CD4-positive, alpha-beta T cell treated with Interferon alpha-2 for 1 hour (primary cell): ENCODE measurements at places on chromosomes 6 and 20.

GRCh38 chr6:28393912-28394662 is 5.5 kb downstream of the ZSCAN12 start:
- DNase-seq: no peak

- DNase-seq: no peak
Measured at GRCh38 chr6:111011360-111012142, 29.7 kb downstream of the RPF2 start.

DNA sequence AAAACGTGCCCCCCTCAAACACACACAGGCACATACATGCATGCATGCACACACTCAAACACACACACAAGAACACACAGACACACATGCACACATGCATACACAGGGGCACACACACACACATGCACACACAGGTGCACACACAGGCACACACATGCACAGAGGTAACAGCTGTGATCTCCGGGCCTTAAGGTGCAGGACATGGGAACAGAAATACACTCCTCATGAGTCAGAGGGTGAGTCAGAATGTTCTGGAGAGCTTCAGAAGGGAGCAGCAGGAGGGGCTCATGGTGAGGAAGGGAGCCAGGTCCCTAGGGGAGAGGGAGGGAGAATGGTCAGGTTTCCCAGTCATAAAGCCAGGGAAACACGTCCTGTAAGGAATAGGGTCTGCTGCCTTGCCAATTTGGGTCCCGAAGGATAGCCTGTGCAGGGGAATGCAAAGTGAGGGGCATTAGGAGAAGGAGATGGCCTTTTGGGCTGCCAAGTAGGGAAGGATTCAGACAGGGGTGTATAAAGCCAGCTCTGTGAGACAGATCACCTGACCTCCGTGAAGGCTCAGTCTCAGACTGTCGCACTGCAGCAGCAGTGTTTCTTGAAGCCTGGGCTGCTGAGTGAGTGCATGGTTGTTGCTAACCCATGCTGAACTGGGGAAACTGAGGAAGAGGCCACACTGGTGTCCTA is 123.9 kb downstream of the MAFB start:
- DNase-seq: no peak

DNA sequence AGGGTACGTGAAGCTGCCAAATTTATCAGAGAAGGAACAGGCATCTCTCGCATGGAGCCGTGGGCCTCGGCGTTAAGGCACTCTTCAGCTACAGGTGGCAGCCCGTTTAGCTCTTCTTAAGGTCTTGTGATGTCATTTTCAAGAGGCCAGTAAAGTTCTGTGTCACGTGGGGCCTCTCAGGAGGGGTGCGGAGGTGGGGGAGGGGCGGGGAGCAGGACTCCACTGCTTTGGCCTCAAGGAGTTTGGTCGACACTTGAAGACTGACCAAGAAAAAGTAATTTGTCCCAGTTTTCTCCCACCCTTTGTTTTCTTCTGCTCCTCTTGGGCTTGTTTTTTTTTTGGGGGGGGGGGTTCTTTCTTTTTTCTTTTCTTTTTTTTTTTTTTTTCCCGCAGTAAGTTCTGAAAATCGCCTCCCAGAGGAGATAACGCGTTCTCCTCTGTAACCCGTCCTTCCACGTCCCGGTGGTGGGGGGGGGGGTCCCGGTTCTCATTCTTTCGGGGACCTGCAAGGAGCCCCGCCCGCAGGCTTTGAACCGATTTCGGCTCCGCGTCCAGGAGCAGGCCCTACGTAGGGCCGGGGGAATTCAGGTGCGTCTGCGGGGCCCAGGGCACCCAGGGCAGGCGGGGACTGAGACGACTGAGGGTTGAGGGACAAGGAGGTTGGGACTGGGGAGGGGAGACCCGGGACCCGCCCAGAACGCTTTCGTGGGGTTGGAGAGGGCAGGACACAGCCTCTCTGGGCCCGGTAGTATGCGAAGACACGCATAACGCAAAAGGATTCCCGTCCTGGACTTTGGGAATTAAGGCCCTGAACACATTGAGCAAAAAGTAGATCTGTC is 26.0 kb downstream of the GPX6 start:
- DNase-seq: peak; percentile 34

DNA sequence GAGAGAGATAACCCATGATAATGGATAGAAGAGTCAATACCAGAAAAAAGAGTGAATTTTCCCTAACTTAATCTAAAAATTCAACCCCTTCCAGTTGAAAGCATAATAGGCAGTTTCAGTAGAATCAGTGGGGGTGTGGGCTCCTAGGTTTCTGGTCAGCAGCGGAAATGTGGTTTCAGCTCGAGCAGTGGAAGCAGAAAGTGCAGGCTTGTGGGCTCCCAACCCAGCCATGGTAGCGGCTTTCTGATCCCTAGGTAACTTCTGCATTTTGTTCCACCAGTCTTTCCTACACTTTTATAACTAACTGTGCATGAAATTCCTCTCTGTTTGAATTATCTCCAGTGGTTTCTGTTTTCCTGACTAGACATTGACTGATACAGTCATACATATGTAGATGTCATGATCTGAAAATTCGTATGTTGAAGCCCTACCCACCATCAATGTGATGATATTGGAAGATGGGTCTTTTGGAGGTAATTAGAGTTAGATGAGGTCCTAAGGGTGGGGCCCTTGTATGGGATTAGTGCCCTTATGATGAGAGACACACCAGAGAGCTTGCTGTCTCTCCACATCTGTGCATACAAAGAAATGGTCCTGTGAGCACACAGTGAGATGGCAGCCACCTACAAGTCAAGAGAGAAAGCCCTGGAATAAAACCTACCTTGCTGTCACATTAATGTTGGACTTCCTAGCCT is 6.5 kb upstream of the DDO start:
- DNase-seq: no peak

- no peak for DNase-seq
Measured at GRCh38 chr6:18171871-18172270, 16.6 kb downstream of the KDM1B start.

DNA sequence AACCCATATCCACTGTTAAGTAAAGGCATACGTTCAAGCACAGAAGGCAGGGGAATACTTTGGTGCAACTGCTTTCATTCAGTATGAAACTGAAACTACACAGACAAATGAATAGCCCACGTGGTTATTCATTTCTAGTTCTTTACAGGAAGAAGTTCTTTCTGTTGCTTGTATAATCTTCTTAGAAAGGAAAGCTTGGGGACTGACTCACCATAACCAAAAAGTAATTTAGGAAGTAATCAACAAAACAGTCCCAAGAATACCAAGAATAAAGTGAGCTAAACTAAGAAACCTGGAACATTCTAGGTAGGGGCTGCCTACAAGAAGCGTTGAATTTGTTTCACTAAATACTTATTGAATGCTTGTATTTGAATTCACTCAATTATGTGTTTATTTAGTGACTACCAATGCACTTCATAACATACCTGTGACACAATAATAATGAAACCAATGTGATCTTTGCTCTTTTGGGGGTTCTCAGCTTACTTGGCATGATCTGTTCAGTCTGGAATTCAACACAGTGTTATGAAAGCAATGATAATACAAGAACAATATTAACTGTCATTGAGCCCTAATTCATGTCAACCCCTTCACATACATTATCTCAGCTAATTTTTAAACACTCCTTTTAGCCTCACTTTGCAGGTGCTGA is 25.1 kb upstream of the KIAA0408 start:
- DNase-seq: no peak

- no peak for DNase-seq
Measured at GRCh38 chr6:7145885-7146828, 38.4 kb downstream of the RREB1 start.

GRCh38 chr6:119361209-119361608 is 11.6 kb upstream of the MAN1A1 start:
- DNase-seq: no peak

GRCh38 chr6:27135087-27135657 is 112.3 kb upstream of the PRSS16 start:
- DNase-seq: no peak

DNA sequence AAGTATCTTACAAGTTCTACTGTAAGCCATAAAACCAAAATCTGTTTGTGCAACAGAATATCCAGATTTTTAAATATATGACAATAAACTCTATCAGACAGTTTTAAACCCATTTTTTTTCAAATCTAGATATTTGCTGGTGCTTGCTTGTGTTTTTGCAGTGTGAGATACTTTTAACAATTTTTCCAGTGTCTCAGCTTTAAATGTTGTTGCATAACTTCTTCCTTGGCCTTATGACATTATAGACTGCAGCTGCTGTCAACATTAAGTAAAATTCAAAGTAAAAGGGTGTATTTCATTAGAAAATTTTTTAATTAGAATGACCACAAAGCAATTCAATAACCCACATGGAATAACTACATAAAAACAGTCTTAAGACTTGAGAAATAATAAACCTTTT is 139.5 kb downstream of the PTPRK start:
- no peak for DNase-seq

GRCh38 chr20:32234135-32234808 is 26.6 kb downstream of the POFUT1 start:
- DNase-seq: no peak

DNA sequence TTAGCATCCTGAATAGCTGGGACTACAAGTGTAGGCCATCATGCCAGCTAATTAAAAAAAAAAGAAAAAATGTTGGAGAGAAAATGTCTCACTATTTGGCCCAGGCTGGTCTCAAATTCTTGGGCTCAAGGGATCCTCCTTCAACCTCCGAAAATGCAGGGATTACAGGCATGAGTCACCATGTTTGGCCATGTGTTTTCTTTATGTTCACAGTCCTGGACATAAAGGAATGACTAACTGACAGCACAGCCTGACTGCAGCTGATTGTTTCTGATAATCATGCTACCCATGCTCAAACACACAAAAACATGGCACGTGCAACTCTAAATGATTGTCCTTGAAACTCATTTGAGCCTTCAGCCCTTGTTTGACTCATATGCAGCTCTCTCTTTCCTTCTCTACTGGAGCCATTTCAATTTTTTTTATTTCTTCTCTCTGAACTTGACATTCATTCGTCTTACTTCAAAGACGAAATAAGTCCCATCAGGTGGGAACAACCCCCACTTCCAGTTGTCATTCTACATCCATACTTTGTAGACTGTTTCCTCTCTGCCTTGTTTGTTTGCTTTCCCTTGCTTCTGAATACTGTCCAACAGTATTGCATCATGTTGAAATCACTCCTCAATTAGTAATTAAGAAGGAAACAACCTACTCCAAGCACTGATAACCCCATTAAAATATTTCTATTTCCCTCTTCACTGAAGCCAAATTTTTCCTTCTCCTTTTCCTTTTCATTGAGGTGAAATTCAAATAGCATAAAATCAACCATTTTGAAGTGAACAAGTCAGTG is 413.0 kb downstream of the BMP2 start:
- DNase-seq: no peak

GRCh38 chr20:3102575-3103368 is 18.2 kb upstream of the AVP start:
- no peak for DNase-seq

GRCh38 chr6:35428421-35429149 is 23.6 kb upstream of the FANCE start:
- DNase-seq: no peak

- no peak for DNase-seq
Measured at GRCh38 chr6:139407718-139408222, 33.3 kb upstream of the CITED2 start.

- DNase-seq: no peak
Measured at GRCh38 chr6:96992343-96992730, 67.8 kb downstream of the KLHL32 start.

DNA sequence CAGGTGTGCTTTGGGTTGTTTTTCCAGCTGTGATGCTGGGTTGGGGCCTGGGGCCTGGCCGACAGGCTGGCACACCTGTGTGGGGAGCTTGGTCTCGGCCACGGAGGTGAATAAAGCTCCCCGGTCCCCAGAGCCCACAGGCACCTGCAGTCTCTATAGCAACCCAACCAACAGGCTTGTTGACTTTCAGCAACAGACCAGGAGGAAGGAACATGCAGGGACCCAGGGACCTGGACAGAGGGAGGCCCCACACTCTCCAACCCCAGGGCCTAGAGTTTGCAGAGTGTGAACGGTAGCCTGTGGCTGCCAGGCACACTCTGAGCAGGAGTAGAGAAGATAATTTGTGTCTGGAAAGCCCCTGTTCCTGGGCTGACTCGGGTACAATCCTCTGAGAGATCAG is 14.6 kb upstream of the SYNJ2 start:
- DNase-seq: no peak

DNA sequence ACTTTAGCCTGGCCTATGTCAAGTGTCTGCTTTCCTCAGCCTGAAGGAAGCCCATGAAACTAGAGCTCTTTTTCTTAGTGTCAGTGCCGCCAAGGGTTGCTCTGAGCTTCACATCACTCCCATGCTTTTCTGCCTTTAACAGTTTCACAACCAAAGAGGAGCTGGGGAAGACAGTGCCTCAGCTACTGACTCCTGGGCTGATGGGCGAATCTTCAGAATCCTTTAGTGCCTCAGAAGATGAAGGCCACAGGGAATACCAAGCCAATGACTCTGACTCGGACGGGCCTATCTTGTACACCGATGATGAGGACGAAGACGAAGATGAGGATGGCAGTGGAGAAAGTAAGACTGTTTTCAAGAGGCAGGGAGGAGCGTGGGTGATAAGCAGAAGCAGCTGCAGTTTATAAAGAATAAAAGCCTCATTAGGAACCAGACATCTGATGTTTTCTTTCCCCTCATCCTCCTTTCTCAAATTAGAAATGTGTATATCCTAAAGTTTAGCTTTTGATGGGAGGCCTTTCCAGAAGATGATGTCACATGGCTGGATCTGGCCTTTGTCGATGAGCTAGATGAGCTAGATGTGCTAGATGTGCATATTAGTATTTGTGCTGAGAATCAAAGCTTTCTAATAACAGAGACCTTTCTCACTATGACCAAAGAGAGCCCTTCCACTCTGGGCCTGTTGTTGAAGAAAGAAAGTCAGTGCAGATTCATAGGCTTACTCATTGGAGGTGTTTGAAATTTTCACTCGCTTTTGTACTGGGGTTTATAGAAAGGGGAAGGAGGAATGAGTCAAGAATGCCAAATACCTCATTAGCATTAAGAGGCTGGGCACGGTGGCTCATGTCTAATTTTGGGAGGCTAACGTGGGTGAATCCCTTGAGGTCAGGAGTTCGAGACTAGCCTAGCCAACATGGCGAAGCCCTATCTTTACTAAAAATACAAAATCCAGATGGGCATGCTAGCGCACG is 70.7 kb upstream of the LTV1 start:
- DNase-seq: no peak

DNA sequence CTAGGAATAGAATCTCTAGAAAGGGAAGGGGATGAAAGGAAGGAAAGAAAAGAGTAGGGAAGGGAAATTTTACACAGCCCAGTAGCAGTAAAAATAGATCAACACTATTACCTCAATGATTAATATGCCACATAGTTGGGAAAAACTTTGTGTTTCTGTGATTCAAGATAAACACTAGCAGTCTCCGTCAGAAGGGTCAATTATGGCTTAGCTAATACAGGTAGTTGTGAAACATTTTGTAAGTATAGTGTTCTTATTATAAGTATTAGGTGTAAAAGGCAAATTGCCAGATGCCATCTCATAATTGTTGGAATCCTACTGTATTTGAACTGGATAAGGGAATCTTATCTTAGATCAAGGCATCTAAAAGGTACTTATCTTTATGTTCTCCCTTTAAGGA is 165.7 kb downstream of the MTFR2 start:
- DNase-seq: no peak

- peak; percentile 70 for DNase-seq
Measured at GRCh38 chr6:42104095-42104803, 38.2 kb downstream of the C6orf132 start.
